Lower lobe of right lung (tissue), 2 donors: ENCODE measurements at places on chromosomes 4 and X. TPM values are rescaled to one million over a fixed set of nuclear protein-coding genes. Genes with fewer than 3 reads are reported as not detected.

The SCD5 gene
- total RNA-seq = 17.7 TPM

DNA sequence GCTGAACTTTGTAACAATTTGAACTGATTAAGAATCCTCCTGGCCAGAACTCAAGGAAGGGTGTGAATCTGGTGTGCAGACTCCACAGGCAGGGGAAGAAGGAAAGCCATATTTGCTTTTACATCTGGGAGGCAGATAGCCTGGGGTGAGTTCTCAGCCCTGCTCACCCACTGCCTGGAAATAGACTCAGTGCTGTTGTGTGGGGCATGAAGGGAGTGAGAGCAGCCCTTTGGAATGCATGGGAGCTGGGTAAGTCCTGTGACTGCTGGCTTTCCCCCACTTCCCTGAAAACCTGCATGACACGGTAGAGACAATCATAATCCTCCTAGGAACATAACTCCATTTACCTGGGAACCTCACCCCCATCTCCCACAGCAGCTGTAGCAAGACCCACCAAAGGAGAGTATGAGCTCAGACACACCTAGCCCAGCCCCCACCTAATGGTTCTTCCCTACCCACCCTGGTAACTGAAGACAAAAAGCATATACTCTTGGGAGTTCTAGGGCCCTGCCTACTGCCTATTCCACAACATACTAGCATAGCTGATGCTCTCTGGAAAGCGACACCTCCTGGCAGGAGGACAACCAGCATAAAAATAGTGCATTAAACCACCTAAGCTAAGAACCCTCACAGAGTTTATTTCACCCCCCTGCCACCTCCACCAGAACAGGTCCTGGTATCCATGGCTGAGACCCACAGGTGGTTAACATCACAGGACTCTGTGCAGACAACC, 59.3 kb upstream of the UBQLN2 start:
- no peak overlapping the region for H3K27ac ChIP-seq
- H3K4me3 ChIP-seq = no peak overlapping the region
- no peaks in the 10 kb centered on the region for H3K36me3 ChIP-seq
- H3K4me1 ChIP-seq = no peaks in the 10 kb centered on the region
- no peaks in the 10 kb centered on the region for H3K27me3 ChIP-seq

- H3K27me3 ChIP-seq = no peaks in the 10 kb centered on the region
- no peak overlapping the region for H3K4me3 ChIP-seq
- DNase-seq = no peak
- H3K4me1 ChIP-seq = no peaks in the 10 kb centered on the region
Observed at GRCh38 chr4:168248176-168248710, 70.3 kb downstream of the DDX60 start.

The PNMA6A gene
- total RNA-seq = 1.2 TPM

- no peak overlapping the region for H3K27ac ChIP-seq
- no peak overlapping the region for H3K4me3 ChIP-seq
- no peaks in the 10 kb centered on the region for H3K4me1 ChIP-seq
- no peaks in the 10 kb centered on the region for H3K27me3 ChIP-seq
- DNase-seq = no peak
- H3K36me3 ChIP-seq = no peaks in the 10 kb centered on the region
Observed at GRCh38 chr4:135492439-135492838, 1290.8 kb upstream of the PABPC4L start.

The LRCH2 gene
- total RNA-seq = 4.3 TPM

DNA sequence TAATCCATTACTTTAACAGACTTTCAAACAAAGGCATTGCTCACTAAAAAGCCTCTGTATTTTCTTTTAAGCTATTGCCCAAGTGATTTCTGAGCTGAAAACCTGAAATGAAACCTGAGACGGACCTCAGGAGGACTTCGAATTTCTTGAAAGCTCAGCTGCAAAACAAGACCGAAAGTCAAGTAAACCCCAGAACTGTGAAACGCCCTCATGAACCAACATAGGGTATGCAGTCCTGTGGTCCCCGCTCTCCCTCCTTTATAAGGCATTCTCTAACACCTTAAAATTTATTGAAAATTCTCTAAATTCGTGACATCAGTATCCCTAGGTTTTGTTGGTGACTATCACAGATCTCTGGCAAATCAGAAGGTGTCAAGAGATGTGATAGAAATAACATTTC, 91.8 kb downstream of the SHISA3 start:
- no peak overlapping the region for H3K4me3 ChIP-seq
- no peaks in the 10 kb centered on the region for H3K4me1 ChIP-seq
- no peak overlapping the region for H3K27ac ChIP-seq
- H3K36me3 ChIP-seq = no peaks in the 10 kb centered on the region
- no peak for DNase-seq

DNA sequence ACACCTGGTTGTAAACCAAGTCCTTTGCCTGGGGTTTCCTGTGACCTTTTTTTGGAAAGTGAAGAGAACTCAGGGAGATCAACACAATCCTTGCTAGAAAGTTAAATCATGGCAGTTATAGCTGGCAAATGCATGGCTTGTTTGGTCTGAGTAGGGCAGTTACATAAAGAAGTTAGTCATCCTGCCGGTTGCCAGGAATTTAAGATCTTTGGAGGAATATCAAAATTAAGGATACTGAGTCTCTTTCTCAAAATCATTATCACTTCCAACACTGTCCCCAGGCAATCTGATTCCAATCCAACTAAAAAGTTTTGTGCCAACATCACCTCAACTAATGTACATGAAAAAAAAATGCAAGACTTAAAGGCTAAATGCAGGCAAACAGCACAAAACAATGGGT, 40.3 kb downstream of the C4orf54 start:
- H3K27me3 ChIP-seq = no peaks in the 10 kb centered on the region
- no peaks in the 10 kb centered on the region for H3K4me1 ChIP-seq
- no peak overlapping the region for H3K4me3 ChIP-seq

The ARR3 gene
- total RNA-seq = not detected

DNA sequence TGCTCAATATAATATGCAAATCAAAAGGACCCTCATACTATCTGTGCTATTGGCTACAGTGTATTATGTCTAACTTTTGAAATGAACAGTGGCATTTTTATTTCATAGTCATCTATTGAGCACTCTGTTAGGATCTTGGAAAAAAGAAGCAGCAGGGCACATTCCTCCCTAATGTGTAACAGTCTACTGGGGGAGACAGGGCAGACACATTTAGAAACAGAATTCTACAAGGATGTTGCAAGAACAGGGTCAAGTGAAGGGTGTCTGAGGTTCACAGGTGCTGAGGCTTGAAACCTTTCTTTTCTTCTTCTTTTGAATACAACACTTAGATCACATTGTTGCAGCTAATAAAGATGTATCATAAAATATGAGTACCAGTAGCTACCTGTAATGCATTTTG, 129.7 kb upstream of the SLC4A4 start:
- no peaks in the 10 kb centered on the region for H3K27me3 ChIP-seq
- DNase-seq = no peak
- no peak overlapping the region for H3K4me3 ChIP-seq
- H3K36me3 ChIP-seq = no peaks in the 10 kb centered on the region

The GUCY1A1 gene
- 63.1 TPM for total RNA-seq

GRCh38 chr4:80878218-80878617, 152.3 kb upstream of the BMP3 start:
- H3K4me1 ChIP-seq = no peaks in the 10 kb centered on the region
- no peaks in the 10 kb centered on the region for H3K27me3 ChIP-seq
- H3K4me3 ChIP-seq = no peak overlapping the region
- H3K27ac ChIP-seq = no peak overlapping the region

DNA sequence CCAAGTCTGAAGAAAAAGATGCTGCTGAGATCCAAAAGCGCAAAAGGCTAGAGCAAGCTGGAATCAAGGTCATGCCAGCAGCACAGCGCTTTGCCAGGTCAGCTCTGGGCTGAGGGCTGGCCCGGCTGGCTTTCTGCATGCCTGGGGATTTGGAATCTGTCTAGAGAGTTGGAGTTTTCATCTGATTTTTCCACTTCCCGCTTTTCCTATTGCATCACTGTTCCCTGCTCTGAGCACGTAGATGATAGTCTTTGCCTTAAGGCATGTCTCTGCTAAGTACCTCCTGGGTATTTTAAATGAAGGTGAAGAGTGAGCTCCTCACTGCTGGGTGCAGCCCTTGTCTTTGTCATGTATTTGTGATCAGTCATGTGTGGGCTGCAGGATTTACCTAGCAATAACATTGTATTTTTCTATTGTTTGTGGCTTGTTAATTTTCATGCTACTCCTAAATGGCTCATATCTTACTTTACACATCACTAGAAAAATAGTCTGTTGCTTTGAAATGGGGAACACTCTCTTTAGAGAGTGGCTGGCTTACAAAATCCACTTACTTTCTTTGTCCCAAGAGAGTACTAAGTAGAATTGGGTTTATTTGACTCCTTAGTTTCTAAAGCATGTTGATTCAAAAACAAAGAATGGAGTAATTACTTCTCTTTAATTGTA, 82.8 kb downstream of the LIMCH1 start:
- peaks cover 36% of the 10 kb centered on the region for H3K36me3 ChIP-seq
- no peak overlapping the region for H3K4me3 ChIP-seq
- no peak for DNase-seq
- H3K27ac ChIP-seq = no peak overlapping the region
- no peaks in the 10 kb centered on the region for H3K27me3 ChIP-seq

DNA sequence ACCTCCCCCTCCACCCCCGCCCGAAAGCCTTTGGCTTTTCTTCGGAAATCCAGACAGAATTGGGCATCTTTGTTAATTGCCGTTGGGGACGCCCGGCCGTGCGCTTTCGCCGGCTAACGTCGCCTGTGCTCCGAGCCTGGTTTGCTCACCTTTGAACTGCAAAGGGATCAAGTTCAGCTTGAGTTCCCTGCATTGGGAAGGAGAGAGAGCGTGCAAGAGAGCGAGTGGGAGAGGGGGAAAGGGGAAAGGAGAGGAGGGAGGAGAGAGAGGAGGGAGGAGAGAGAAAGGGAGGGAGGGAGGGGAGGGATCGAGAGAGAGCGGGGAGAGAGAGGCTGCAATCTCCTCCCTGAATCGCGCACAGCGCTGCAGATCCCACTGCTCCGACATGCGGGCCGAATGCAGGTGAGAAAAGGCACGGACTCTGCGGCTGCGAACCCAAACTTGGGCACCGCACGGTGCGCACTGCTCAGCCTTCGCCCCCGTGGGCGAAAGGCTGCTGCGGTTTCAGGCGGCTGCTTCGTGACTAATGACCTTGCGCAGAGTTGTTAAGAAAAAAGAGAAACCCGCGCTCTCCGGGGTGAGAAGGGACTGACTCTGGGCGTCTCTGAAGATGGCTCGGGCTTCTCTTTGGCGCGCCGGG, at the start of gene PCDH7:
Gene PCDH7 (plus strand): TSS at position 349 of the 640 bp plus-strand sequence. CDS start 1,054 bp downstream, outside the sequence.
- H3K36me3 ChIP-seq = no peaks in the 10 kb centered on the region
- peaks cover 46% of the 10 kb centered on the region for H3K4me1 ChIP-seq
- peaks cover 63% of the 10 kb centered on the region for H3K27me3 ChIP-seq
- no peak for DNase-seq

The GPR119 gene
- total RNA-seq = not detected

The CT45A3 gene
- total RNA-seq = not detected

- peak overlapping the region; percentile 58 for H3K27ac ChIP-seq
- peak overlapping the region; percentile 17 for H3K4me3 ChIP-seq
- H3K27me3 ChIP-seq = no peaks in the 10 kb centered on the region
- H3K36me3 ChIP-seq = no peaks in the 10 kb centered on the region
Observed at GRCh38 chr4:40205259-40206198, 8.7 kb downstream of the RHOH start.

- no peak overlapping the region for H3K4me3 ChIP-seq
- H3K27me3 ChIP-seq = no peaks in the 10 kb centered on the region
- H3K4me1 ChIP-seq = no peaks in the 10 kb centered on the region
- no peaks in the 10 kb centered on the region for H3K36me3 ChIP-seq
- no peak overlapping the region for H3K27ac ChIP-seq
- DNase-seq = no peak
Observed at GRCh38 chrX:115889121-115889890, 281.2 kb upstream of the AGTR2 start.

The MPP1 gene
- total RNA-seq = 57.0 TPM

DNA sequence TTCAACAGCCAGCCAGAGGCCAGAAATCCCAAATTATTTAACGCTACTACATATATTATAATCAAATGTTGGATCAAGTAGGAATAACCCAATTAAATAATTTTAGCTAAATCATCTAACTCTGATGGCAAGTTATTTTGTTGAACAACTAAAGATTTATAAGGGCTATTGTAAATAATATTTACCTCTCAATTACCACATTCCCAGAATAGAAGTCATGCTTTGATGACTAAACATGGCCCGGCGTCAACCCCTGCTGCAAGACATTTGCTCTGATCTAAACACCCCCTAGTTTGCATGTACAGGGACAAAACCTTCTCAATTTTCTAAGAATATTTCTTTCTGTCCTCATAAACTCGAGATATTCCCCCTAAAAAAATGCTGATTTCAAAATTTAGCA, 14.2 kb downstream of the VEGFC start:
- H3K27me3 ChIP-seq = no peaks in the 10 kb centered on the region
- DNase-seq = no peak
- H3K36me3 ChIP-seq = no peaks in the 10 kb centered on the region
- H3K27ac ChIP-seq = no peak overlapping the region
- H3K4me3 ChIP-seq = no peak overlapping the region

DNA sequence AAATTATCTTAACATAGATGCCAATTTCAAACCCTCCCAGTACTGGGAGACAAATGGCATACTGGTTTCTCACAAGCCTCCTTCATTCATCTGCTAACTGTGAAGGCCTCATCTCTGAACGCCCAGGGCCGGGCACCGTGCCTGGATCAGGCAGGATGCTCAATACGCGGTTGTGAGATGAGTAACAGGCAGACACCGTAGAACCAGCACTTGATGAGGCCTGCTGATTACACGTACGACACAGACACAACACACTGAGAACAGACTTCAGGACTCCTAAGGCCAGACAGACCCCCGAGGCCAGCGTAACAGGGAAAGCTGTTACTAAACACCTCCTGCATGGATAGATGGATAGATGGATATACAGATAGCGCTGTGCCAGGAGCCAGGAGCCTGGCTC, 154.6 kb downstream of the AFAP1 start:
- H3K27me3 ChIP-seq = no peaks in the 10 kb centered on the region
- H3K4me1 ChIP-seq = peaks cover 31% of the 10 kb centered on the region
- peaks cover 20% of the 10 kb centered on the region for H3K36me3 ChIP-seq
- DNase-seq = no peak
- H3K4me3 ChIP-seq = no peak overlapping the region

The HTR2C gene
- not detected for total RNA-seq

- DNase-seq = no peak
- no peaks in the 10 kb centered on the region for H3K36me3 ChIP-seq
- H3K27ac ChIP-seq = no peak overlapping the region
- H3K4me1 ChIP-seq = no peaks in the 10 kb centered on the region
- H3K4me3 ChIP-seq = no peak overlapping the region
Observed at GRCh38 chr4:176188654-176189053, 6.7 kb downstream of the SPATA4 start.
